Mucosa of gallbladder (tissue), 1 donor: ENCODE measurements at places on chromosomes 5 and 9. TPM values are rescaled to one million over a fixed set of nuclear protein-coding genes. Genes with fewer than 3 reads are reported as not detected.

- DNase-seq: no peak
Measured at GRCh38 chr9:75876999-75877640, 13.4 kb upstream of the PCSK5 start.

DNA sequence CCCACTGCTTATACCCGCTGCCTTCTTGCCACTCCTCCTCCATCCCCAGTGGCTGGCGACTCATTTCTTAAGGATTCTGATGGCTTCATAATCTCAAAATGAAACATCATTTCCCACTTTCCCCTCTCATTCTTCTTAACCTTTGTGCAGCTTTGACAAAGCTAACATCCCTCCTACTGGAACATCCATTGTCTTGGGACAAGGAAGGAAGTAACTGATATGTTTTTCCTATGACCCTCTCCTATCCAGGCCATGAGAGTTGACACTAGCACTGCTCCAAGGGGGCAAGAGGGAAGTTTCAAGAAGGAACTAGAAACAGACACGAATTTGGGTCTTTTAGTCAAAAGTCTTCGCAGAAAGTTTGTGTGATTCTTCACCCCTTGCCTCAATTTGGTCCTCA lies 71.7 kb upstream of the SNX2 start:
- DNase-seq: no peak

The LRRTM2 gene
- total RNA-seq: 0.12 TPM

GRCh38 chr5:67773411-67774266 lies 441.9 kb upstream of the PIK3R1 start:
- peak; percentile 47 for DNase-seq

The ITGA2 gene
- total RNA-seq: 13.0 TPM

The PRR16 gene
- 4.9 TPM for total RNA-seq

DNA sequence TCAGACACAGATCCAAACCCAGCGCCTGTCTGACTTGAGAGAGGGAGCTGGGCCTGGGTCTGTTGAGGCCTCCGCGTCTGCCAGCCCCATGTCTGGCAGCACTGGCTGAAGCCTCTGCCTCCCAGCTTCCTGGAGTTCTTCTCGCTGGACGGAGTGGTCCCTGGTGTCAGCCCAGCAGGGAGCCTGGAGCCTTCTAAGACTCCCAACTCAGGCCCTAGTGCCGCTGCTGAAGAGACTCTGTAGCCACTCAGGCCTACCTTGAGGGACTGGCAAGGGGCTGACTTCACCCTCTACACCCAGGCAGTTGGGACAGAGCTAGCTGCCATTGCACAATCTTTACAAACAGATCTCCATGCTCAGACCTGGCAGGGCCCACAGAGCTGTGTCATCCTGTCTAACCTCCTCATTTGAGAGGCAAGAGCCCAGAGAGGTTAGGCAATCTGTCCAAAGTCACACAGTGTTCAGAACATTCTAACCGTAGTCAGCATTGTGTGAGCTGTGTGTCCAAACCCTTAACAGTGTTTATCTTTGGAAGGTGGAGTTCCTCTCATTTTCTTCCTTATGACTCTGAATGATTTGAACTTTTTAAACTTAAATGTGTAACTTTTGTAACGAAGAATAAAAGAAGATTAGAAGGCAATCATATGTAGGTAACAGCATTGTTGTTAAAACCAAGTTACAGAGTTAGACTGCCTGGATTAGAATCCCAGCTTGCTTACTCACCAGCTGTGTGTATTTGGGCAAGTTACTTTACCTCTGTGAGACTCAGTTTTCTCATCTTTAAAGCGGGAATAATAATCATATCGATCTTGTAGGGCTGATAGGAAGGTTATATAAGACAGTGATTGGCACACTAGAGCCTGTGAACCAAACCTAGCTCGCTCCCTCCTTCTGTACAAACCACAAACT lies 4.6 kb upstream of the DUSP1 start:
- DNase-seq: no peak

The VCAN gene
- 43.5 TPM for total RNA-seq

- DNase-seq: no peak
Measured at GRCh38 chr5:118906947-118907346, 81.4 kb downstream of the DTWD2 start.

DNA sequence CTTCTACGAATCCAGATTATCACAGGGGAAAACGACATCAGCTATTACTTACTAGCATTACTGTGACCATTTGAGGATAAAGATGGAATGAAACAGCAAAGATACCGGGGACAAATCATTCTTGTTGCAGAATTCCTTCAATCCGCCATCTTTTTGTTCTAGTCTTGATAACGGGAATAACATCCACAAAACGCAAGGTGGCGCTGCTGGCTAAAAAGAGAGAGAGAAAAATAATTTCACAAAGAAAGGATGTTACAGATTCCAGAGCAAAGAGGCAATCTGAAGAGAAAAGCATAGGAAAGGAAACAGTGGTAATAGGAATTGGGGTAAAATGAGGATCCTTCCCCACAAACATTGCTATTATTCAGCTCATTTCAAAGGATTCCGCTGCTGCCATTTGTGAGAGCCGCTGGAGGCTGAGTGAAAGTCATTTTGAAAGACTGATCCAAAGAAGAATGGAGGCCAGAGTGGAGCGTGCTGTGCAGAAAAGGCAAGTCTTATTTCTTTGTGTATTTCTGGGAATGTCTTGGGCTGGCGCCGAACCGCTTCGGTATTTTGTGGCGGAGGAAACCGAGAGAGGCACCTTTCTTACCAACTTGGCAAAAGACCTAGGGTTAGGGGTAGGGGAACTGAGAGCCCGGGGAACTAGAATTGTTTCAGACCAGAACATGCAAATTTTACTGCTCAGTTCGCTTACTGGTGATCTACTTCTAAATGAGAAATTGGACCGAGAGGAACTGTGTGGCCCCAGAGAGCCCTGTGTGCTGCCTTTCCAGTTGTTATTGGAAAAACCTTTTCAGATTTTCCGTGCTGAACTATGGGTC lies at the start of gene PCDHB7:
PCDHB7 (plus strand) TSS at position 264 of the 824 bp plus-strand sequence; CDS start at position 456, 192 bp downstream.
- DNase-seq: no peak
